SK-N-SH treated with all-trans-retinoic acid at 6 μM for 48 hours (cell line): ENCODE measurements at places on chromosomes 7 and 10.

GRCh38 chr10:25078658-25079431 is 62.4 kb downstream of the THNSL1 start:
- ATAC-seq = no peak

GRCh38 chr10:124262971-124263370 is 155.8 kb downstream of the OAT start:
- no peak for ATAC-seq

DNA sequence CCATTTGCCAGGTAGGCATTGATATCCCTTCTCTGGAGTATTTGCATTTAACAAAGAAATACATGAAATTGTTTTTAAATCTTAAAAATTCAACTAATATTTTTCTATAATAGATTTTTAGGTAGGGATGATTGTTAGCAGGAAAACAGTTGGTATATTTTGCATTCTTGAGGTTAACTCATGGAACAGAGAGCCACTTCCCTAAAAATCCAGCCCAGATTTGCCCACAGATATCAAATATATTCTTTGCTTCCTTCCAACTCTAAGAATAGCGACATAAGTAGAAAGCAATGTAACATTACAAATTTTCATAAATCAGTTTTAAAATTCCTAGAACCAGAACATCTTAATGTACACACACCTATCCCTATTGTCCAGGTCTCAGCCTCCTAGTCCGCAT is 45.0 kb upstream of the ANLN start:
- ATAC-seq = no peak

GRCh38 chr10:124693801-124694416 is 50.3 kb downstream of the FAM53B start:
- no peak for ATAC-seq

DNA sequence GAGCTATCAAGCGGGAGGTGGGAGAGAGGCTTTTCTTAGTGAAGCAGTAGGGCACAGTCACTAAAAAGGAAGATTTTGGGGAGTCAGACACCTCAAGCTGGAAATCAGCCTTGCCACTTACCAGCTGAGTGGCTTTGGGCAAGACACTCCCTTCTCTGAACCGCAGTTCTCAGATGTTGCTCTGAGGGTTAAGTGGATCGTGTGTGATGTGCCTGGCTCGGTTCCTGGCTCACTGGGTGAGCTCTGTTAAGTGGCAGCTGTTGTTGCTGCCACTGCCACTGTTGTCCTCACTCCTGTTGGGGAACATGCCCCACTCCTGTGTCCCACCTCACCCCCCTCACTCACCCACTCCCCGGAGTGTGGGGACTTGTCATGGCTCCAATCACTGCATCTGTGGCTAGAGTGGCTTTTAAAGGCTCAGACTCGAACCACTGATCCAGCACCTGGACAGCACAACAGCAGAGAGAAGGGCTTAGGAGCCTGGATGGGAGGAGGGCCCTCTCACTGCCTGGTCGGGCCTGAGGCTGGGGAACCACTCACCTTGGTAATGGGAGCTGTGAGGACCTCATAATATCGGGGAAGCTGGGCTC is 20.0 kb downstream of the PYROXD2 start:
- no peak for ATAC-seq

DNA sequence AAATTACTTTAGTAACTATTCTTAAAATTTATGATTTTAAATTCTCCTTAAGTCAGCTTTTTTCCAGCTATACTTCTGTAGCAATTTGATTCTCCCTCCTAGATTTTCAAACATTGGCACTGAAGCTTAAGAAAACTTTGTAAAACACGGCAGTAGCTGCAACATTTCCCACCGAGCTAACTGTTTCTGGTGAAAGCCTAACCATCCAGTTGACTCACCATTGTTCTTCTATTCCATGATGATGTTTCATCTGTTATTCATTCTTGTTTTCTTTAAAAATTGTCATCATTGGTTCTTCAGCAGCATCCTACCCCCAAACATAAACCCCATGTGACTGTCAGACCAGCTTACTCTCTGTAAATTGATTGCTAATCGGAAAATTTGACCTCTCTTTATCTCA is 312.3 kb downstream of the DGKB start:
- no peak for ATAC-seq
